SW 1271 (cell line): ENCODE measurements at places on chromosomes 6 and 20.

DNA sequence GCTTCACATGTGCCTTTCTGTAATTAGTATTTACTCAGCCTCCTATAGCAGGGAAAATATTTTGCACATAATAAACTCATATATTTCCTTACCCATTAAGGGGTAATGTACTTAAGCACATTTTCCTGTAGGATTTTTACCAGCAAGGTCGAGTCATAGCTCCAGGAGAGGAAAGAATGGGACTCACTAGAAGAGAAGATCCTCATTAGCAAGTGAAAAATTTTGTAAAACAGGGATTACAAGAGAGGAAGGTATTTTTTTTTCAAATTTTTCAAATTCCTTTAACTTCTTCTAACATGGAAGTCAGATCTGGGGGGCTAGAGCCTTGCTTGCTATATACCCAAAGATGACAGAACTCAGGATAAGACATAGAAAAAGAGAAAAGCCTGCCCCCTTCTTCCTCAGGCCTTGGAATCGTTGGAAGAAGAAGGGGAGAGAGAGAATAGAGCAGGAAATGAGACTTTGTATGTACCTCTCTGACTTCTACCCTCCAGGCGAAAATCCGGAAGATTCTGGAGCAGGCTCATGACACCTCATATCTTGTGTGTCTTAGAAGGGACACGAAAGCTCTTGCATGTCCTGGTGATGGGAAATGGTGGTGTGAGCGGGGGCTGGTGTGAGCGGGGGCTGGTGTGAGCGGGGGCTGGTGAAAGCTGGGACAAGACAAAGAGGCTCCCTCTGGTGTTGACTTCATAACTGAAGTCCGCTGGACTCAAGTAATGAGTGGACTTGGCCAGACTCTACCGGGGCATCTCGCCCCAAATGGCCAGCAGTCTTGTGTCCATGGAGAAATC, 256.9 kb upstream of the PLCB4 start:
- no peak for DNase-seq

DNA sequence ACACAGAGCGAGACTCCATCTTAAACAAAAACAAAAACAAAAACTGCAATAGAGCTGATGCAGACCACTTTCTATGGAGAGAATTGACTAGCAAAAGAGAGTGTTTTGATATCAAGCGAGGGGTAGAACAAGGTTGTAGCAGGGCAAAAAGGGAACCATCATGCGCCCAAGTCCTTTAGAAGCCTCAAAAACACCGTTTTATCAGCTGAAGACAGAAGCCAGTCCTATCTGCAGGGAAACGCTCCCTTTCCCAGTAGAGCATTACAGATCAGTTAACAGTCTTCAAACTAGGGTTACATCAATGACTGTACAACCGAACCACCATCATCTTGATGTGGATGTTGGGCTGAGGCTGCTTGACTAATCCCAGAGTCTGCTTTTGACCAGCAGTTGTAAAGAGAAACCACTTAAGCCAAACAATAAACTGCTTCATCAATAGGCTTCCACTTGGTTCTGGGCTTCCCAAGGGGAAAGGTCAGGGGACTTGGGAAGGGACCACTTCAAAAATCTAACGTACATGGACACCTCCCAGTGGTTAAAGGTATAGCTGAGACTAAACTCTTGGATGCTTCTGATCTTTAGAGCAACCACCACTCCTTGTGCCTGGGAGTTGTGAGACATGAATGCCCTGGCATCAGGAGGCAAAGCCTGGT, 59.6 kb upstream of the SPDEF start:
- no peak for DNase-seq

DNA sequence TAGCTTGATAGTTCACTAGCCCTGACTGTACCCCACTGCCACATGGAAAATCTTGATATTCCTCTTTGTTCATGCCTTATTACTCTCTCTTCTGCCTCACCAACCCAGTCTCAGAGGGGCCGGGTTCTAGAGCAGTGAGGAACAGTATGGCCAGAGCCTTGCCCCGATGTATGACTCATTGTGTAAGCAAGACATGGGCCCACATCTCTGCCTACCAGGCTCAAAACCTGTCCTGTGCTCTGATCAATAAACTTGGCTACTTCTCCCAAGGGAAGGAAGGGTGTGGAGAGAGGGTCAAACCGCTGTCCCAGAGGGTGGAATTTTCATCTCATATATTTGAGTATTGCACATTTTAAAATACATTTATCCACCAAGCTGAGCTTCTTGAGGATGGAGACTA, 91.7 kb downstream of the DNAH8 start:
- no peak for DNase-seq

DNA sequence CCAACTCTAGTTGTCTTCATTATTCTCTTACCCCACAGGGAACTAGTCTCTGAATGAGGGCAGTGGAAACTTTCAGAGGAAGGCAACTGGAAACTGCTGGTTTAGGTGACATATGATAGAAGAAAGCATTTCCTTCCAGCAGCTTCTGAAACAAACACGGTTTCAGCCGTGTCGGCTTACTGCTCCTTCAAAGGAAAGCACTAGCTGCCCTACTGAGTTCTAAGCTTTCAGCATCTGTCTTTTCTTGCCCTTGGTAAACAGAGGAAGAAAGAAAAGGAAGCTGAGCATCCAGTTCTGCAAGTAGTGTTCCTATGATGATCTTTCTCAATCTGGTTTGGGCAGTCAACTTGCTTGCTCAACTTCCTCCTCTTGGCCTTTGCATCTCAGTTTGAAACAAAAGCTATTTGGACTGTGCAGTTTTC, 117.5 kb upstream of the CEP85L start:
- DNase-seq, result no peak

- no peak for DNase-seq
Observed at GRCh38 chr20:39993742-39994141, 695.3 kb downstream of the MAFB start.

DNA sequence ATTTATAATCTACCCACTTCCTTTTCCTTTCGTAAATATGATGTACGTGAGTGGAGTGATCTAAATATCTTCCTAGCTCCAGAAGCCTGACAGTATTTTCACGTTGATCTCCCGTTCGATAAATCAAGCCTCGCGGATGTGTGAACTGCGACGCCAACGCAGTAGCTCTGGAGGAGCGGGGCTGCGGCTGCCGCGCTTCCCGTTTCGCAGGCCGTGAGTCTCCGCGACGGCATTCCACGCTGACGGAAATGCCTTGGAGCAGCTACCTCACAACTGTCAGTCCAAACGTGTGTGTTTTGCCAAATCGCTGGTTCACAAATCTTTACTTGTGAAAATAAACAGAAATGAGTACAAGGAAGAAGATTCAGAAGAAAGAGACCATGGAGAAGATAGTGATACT, 41.2 kb downstream of the BTBD3 start:
- DNase-seq, result no peak
